ENCODE measurements at places on chromosomes 5 and 9.

- DNase-seq: no peak
Observed at GRCh38 chr5:150579462-150580400, 60.7 kb upstream of the SYNPO start.

GRCh38 chr9:71681708-71682272, 86.5 kb downstream of the CEMIP2 start:
- DNase-seq: no peak

- DNase-seq: no peak
Observed at GRCh38 chr9:100277166-100277979, 75.4 kb downstream of the TEX10 start.

GRCh38 chr9:108636013-108636412, 219.8 kb downstream of the ACTL7B start:
- DNase-seq: no peak

DNA sequence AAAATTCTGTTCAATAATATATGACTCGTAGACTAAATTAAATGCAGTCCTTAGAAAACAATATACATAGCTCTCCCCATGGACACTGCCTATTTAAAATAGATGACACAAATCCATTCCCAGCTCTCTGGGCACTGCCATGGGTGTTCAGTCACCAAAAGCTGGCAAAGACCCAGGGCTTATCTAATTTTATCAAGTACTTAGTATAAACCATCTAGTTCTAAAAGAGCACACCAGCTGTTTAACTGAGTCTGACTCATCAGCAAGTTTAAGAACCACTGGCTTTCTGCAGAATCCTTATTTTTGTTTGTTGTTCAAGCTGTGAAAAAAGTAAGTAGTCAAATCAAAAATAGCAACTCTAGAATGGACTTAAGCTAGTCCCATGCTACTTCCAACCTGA, 107.6 kb downstream of the PLPP1 start:
- DNase-seq: no peak

DNA sequence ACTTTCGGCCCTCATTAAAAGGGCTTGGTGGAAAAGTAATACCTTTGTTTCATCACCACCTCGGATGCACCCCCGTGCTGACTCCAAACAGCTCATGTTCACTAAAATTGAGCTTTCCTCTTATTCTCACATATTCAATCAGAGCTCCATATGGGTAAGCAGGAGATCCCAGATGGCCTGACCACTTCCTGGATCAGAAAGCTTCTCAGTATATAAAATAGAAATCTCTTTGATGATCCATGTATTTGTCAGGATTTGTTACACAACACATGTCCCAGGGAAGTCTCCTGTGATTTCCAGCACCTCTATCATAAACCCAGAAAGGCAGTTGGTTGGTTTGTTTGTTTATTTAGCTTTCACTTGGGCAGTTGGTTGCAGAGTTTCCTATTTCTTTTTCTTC, 402.0 kb downstream of the MLLT3 start:
- DNase-seq: no peak

Measured in stimulated activated CD8-positive, alpha-beta memory T cell treated with anti-CD3 and anti-CD28 coated beads, Interleukin-7, amount 100 ng/mL, for 1 hour (primary cell).